ACHN (cell line): ENCODE measurements at places on chromosomes 1 and 21.

DNA sequence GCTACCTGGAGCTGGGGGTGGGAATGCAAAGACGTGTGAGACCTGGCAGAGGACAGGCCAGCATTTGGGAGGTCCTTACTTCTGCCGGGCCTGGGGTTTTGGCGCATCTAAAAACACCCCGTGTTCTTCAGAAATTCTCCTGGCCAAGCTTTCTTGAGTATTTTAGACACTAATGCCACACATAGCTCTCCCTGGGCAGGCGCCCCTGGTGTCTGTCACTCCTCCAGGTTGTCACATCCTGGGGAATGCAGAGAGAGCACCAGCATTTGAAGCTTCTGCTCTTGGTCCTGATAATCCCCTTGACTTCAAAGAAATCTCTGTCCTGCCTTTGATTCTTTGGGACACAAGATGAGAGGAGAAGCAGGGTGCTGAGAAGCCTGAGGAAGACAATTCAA lies 6.0 kb downstream of the CAPN9 start:
- no peak for DNase-seq

DNA sequence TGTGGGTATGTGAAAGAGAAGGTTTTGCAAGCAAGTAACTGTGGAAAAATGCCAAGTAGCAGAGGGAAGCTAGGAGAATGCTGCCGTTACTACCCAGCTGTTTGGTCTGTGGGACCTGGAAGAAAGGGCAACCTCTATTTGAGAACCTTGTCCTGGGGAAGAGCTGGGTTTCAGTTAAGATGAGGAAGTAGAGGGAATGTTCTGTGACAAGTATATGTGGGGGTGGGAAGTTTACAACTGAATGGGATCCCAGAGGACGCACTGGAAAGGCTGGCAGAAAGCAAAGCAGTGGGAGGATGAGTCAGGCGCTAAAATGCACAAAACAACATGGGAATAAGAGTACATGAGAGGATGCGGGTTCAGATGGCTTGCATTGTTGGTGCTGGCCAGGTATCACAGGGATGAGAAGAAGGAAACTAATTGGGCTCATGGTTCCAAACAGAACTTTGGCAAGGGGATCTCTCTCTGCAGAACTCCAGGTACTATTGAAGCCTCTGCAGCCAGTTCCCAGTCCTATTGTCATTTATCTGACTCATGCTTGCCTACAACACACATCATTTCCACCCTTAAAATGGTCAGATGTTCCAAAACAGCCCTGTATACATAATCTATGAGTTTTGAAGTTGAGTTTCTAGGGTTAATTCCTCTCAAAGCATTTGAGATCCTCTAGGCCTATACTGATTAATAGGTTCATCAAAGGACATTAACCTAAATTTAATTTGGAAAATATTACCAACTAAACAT lies 88.5 kb upstream of the VAV3 start:
- DNase-seq: no peak

GRCh38 chr1:9235096-9235459 lies 504 bp downstream of the H6PD start:
- peak; percentile 67 for DNase-seq

DNA sequence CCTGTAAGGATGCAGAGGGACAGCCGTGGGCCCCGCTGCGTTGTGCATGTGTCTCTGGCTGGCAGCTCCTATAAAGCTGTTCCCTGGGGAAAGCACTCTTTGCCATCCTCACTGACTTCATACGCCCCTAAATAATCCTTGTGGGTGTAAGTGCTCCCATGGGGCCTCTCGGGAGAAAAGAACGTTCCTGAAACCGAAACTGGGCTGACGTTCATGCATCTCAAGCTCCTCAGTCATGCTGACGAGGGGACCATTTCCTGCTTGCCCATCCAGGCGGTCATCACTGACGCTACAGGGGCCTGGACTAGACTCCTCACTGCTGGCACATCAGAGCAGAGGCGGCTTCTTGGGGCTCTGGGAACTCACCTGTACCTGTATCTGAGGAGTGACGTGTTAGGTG lies 73.1 kb upstream of the USP24 start:
- no peak for DNase-seq

DNA sequence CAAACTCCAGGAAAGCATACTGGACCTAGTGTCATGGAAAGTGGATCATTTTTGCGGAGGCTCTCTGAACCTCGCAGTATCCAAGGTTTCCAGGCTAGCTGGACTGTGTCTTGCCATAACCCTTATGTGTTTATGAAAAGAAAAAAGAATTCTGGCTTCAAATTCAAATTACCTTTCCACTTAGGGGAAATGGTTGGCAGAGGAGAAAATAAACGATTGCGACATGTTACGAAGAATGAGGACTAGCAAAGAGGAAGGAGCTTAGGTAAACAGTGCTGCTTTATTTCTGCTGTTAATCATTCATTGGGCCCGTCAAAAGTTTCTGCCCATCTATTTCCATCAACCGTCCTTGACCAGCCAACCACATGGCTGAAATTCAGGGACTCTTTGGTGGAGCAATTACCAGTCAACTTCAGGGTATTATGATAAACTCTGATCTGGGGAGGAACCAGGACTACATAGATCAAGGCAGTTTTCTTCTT lies at the start of gene C4BPA:
Gene C4BPA (plus strand): TSS at position 342 of the 482 bp plus-strand sequence. CDS start 8,793 bp downstream, outside the sequence.
- no peak for DNase-seq

DNA sequence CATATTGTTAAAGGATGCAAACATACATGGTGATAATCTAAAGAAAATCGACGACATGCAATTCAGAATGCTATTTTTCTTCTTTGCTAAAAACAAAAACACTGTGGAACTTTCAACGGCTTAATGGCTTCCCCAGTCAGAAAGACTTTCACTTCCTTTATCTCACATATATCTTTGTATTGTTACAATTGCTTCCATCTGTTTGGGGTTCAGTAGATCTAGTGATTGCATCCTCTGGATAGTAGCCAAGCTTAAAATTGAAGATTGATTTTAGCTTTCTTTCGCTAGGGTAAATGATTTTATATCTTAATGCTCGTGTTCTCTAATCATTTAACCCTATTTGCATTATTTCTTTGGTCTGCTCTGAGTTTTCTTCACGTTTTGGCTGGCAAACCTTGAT lies 31.8 kb upstream of the ADAMTS1 start:
- no peak for DNase-seq

DNA sequence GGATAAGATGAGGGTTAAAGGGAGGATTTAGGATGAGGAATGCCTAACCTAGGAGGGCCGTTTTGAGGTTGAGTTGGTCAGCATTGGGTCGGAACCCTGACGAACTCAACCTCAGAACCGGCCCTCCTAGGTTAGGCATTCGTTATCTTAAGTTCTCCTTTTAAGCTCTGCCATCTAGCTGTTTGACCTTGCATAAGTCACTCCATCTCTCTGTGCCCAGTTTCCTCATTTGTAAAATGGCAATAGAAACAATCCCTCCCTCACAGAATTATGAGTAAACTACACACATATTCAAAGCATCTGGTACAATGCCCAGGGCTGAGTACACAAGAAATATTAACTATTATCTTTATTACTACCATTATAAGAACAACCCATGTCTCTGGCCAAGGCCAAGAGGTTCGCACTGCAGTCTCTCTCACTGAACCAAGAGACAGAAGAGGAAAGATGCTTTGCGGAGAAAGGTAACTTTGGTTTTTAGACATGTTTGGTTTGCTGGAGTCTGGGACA lies 4.8 kb downstream of the ABCB10 start:
- no peak for DNase-seq

DNA sequence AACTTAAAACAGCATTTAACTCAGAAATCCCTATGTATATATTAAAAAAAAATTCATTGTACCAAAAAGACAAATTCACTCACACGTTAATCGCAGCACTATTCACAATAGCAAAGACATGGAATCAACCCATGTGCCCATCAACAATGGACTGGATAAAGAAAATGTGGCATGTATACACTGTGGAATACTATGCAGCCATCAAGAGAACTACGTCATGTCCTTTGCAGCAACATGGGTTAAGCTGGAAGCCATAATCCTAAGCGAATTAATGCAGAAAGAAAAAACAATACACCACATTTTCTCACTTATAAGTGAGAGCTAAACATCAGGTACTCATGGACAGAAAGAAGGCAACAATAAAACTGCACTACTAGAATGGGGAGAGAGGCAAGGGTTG lies 99.4 kb downstream of the FAF1 start:
- DNase-seq: no peak

DNA sequence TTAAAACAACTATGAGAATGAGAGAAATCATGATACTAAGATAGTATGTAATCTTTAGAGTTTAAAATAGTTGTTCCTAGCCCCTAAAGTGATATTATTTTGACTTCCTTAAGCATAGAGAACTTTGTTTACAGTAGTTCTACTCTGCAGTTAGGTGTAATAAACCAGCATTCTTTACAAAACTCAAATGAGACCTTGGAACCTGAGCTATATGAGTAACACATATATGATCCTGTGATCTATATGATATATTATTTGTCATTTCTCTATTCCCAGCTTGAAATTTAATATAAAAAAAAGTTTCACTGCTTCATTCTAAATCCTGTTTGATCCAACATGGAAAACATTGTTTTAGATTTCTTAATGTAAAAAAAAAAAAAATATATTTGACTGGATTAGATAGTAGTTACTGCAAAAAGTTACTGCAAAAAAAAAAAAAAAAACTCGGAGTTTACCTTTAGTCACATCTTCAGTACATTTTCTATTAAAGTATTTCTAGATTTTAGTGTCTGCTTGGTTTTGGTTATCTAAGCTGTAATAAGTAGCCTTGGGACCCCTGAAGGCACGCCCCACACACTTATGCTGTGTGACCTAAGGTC lies 463.8 kb downstream of the USP25 start:
- no peak for DNase-seq

DNA sequence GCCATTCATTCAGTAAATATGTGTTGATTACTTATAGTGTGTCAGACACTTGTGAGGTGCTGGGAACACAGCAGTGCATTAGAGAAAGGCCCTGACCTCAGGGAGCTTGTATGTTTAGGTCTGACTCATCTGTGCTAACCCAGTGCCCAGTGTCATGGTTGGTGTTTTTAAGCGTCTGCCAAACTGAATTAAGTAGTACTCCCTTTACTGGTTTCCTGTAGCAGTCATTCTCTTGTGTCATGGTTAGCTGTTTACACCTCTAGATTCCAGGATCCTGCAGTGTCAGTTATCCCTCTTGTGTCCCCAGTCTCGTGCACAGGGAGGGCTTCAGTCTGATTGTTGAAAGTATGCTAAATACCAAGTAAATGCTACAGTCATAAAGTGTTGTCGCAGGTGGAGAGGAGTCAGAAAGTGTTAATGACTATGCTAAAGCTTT lies 14.2 kb downstream of the UCK2 start:
- no peak for DNase-seq

GRCh38 chr1:2132222-2133038 lies 62.1 kb downstream of the FAAP20 start:
- DNase-seq: no peak

DNA sequence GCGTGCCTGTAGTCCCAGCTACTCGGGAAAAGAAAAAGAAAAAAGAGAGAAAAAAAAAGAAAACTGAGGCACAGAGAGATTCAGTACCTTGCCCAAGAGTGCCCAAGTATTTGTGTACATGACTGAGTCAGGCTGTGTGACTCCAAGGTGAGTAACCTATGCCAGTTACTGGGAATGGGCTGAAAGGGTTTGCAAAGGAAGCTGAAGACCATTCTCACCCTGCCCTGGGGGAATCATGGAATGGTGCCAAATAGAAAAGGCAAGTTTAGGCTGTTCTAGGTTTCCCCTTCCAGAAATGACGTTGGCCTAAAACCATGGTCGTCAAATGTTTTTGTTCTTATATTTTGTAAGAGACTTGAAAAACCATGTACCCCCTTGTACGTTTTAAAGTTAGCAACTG lies 37.9 kb upstream of the LRIG2 start:
- no peak for DNase-seq

GRCh38 chr1:14585728-14586127 lies 12.8 kb upstream of the KAZN start:
- DNase-seq: no peak

DNA sequence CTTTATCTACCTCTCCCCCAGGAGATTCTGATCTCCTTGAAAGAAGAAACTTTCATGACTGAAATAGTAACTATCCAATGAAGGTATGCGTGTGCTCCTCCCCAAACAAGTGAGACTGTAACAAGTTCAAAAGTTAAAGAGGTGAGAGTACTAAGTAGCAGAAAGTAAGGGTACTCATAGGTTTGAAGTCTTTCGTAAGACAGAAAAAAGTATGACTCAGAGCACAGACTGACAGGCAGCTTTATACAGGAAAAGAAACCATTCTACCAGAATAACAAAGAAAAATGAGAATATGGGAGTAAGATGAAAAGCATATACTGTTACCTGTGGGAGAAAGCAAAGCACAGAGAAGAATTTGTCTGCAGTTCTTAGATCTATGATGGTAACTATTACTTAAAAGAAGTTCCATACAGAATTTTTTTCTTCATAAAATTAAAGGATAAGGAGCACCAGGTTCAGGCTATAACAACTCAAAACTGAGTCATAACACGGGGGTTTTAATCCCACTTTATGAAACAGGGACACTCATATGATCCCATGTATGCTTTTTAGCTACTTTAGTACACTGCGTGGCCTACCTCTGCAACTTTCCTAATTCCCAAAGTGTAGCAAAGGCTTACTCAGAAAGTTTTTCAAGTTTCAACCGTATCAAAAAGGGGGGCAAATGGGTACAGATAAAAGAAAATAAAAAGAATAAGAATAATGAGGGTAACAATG lies 52.0 kb downstream of the FOXJ3 start:
- DNase-seq: peak; percentile 28

- no peak for DNase-seq
Measured at GRCh38 chr21:42203936-42204335, 15.0 kb upstream of the ABCG1 start.

- DNase-seq: no peak
Measured at GRCh38 chr1:25476186-25477097, 45.7 kb downstream of the MACO1 start.

DNA sequence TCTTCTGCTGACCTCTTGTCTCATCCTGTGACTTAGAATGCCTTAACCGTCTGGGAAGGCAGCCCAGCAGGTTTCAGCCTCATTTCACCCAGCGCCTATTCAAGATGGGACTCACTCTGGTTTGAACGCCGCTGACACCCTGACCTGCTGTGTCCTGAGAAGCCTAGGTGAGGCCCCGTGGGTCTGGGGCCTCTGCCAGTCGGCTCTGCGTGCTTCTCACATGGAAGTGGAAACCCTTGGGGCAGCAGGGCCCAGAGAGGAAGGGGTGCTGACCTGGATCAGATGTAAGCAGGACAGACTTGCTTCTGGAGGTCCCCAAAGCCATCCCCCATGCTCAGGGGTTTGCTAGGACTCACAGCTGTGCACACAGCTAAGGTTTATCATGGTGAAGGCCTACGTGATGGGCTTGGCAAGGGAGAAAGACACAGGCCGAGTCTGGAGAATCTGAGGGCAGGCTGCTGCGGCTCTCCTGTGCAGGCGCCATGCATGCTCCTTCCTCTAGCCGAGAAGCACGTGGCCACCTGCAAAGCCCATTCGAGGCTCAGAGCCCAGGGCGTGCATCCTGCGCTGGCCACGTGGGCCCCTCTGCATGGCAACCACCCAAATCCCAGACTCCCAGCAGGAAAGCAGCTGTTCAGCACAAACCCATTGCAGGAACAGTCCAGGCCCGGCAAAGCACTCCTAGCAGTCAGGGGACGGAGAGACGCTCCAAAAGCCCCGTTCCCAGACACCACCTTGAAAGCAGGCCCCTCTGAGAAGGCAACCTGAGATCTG lies 3.8 kb downstream of the TRPM2 start:
- DNase-seq: no peak
